ENCODE measurements at places on chromosomes 16 and 17.

- no peak for DNase-seq
Measured at GRCh38 chr16:12580809-12581208, 222.9 kb downstream of the CPPED1 start.

- DNase-seq: no peak
Measured at GRCh38 chr16:50683689-50684374, 2.7 kb upstream of the SNX20 start.

- no peak for DNase-seq
Measured at GRCh38 chr17:44200478-44201155, 933 bp upstream of the ATXN7L3 start.

DNA sequence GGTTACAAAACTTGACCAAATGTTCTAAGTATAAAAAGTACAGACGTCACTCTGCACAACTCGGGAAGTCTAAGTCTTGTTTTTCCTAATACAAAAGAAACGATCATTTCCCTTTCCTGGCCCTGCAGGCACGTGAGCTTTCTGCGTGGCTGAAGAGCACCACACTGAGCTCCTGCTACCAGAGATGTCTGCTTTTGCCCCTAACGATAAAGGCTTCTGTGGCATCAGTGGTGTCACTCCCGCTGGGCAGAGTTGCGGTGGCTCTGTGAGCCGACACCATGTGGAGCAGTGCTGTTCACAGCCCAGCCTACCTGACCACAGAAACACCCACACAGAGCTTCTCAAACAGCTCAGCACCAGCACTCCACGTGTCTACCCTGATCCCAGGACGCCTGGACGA is 20.5 kb downstream of the EMC8 start:
- no peak for DNase-seq

DNA sequence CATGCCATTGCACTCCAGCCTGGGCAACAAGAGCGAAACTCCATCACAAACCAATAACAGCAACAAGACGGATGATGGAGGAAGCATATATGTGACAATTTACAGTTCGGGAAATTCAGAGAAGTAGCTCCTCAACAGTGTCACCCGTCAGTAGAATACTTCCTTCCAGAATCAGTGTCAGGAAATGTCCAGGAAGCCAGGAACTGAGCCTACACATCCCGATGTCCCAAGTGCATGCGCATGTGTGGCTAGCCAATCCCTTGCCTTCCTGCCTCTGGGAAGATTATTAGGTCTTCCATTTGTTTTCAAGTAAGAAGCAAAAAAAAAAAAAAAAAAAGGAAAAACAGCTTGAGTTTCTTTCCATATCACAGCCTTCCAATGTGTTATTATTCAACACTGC is 1.4 kb upstream of the PITPNC1 start:
- DNase-seq: no peak

Data from cortex of kidney (tissue), 1 donor.